Upper lobe of right lung (tissue), 1 donor: ENCODE measurements at places on chromosomes 7 and 10.
A peak's percentile ranks its signal among the peaks of the same experiment; 100 is the strongest.

DNA sequence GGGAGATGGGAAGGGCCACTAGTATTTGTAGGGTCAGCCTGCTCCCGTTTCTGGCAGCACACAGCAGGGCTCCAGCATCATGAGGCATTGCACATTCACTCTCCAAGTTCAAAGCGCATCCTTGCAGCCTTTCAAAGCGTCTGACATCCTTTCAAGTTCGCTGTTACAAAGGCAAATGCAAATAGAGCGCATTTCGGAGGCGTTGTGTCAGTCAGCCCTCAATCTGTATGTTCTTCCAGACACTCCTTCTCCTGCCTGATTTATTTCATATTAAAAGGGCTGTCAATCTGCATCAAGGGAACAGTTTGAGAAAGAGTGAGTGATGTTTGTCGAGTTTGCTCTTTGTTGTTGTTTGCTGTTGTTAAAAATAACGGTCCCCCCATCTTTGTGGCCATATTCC lies 188.5 kb downstream of the SNX10 start:
- DNase-seq: no peak

- no peak for DNase-seq
Measured at GRCh38 chr10:26336979-26337378, 101.2 kb upstream of the APBB1IP start.

DNA sequence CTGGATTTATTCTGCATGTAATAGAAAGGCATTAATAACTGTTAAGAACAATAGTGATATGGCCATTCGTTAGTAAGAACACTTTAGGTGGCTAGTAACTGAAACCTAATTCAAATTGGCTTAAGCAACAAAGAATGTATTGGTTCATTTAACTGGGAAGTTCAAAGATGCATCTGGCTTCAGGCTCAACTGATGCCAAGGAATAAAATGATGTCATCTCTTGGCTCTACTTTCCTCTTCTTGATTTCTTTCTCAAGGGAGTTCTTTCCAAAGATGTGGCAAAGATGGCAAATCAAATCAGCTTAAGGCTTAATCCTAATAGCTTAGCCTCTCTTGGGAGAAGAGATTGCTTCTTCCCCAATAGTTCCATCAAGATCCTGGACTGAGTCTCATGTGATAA lies 51.6 kb downstream of the PIK3CG start:
- DNase-seq: no peak

DNA sequence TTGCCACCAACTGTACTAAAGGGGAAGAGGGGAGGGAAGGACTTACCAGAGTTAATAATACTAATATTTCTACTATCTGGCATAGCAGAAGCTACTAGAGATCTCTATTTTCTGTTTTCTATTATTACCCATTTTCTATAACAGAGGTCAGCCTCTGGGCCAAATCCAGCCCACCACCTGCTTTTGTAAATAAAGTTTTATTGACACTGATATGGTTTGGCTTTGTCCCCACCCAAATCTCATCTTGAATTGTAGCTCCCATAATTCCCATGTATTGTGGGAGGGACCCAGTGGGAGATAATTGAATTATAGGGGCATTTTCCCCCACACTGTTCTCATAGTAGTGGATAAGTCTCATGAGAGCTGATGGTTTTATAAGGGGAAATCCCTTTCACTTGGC lies 45.9 kb upstream of the CUL1 start:
- DNase-seq: no peak

DNA sequence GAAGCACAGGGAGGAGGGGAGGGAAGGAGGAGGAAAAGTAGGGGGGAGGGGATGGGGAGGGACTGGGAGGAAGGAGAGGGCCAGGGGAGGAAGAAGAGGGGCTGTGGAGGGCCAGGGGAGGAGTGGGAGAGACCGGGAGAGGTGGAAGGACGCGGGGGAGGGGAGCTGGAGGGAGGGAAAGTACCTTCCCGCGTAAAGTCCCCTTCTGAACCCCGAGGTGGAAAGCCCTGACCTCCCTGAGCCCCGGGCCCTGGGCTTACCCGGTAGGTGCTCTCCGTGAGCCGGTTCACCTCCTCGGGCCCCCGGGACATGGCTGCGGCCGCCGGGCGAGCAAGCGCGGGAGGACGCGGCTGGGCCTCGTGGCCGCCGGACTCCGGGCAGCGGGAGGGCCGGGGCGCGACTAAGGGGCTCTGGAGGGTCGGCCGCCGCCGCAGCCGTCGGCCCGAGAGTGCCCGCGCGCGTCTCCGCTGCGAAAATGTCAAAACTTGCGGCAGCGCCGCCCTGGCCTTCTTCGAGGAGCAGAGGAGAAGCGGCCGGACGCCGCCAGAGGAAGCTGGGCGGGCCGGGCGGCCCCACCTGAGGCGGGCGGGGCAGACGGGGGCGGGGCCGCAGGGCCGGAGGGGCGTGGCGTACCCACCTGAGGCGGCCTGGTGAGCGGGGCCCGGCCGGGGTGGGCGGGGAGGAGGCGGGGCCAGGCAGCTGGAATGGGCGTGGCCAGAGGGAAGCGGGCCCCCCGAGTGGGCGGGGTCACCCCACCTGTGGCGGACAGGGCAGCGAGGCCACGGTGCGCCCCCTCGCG lies at the start of gene BAIAP2L1:
TSS of gene BAIAP2L1 (minus strand) at position 549 of the 799 bp plus-strand sequence. CDS start at position 311, 238 bp downstream.
- peak; percentile 96 for DNase-seq
